Osteoblast (primary cell): ENCODE measurements at places on chromosomes 2 and 18. TPM values are rescaled to one million over a fixed set of nuclear protein-coding genes. Genes with fewer than 3 reads are reported as not detected.

DNA sequence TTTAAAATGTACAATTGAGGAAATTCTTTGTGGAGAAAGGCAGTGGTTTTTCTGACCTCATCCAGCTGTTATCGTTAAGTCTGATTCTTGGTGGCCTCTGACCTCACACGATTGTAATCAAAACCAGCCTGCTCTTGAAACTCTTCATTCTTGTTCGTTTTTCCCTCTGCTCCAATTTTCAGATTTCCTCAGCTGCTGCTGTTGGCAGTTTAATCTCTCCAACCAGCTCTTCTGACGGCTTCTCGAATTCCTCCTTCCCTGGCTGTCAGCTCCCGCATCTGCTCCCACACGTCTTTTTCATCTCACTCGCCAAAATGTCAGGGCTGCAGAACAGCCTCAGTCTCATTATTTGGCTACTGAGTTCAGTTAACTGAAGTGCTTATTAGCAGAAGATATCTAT lies 136.1 kb downstream of the DCDC2C start:
- no peaks in the 10 kb centered on the region for H3K36me3 ChIP-seq
- DNase-seq = no peak
- H3K4me3 ChIP-seq = no peak overlapping the region
- no peaks in the 10 kb centered on the region for H3K4me1 ChIP-seq
- no peak overlapping the region for H3K27ac ChIP-seq
- no peaks in the 10 kb centered on the region for H3K27me3 ChIP-seq

GRCh38 chr2:188978291-188979081 lies 4.3 kb downstream of the COL3A1 start:
- DNase-seq = no peak
- H3K4me3 ChIP-seq = peak overlapping the region; percentile 78
- peaks cover 8% of the 10 kb centered on the region for H3K36me3 ChIP-seq
- peak overlapping the region; percentile 93 for H3K27ac ChIP-seq

GRCh38 chr2:152222975-152223637 lies 47.5 kb upstream of the STAM2 start:
- H3K4me3 ChIP-seq = no peak overlapping the region
- peaks cover 15% of the 10 kb centered on the region for H3K4me1 ChIP-seq
- no peaks in the 10 kb centered on the region for H3K27me3 ChIP-seq
- no peak for DNase-seq
- no peak overlapping the region for H3K27ac ChIP-seq
- H3K36me3 ChIP-seq = no peaks in the 10 kb centered on the region

GRCh38 chr18:77162580-77162979 lies 30.0 kb upstream of the MBP start:
- peak; percentile 68 for DNase-seq
- H3K4me1 ChIP-seq = peaks cover 3% of the 10 kb centered on the region
- H3K4me3 ChIP-seq = no peak overlapping the region
- no peaks in the 10 kb centered on the region for H3K36me3 ChIP-seq
- H3K27ac ChIP-seq = no peak overlapping the region

GRCh38 chr18:48441405-48441881 lies 32.3 kb upstream of the ZBTB7C start:
- H3K4me1 ChIP-seq = peaks cover 19% of the 10 kb centered on the region
- DNase-seq = no peak
- peak overlapping the region; percentile 45 for H3K4me3 ChIP-seq
- H3K36me3 ChIP-seq = no peaks in the 10 kb centered on the region
- H3K27me3 ChIP-seq = peaks cover 69% of the 10 kb centered on the region

- no peaks in the 10 kb centered on the region for H3K4me1 ChIP-seq
- DNase-seq = no peak
- no peak overlapping the region for H3K27ac ChIP-seq
- no peaks in the 10 kb centered on the region for H3K36me3 ChIP-seq
These were observed 946.5 kb upstream of the FAM98A start for GRCh38 chr2:34545486-34546136.

Gene SCN7A
- not detected in 2 replicates for total RNA-seq

Gene SIX3
- not detected in 2 replicates for total RNA-seq

Gene FOXD4L1
- total RNA-seq = under 0.01 and 0.29 TPM in 2 replicates

Gene TSPYL6
- not detected in 2 replicates for total RNA-seq

Gene MAPK4
- total RNA-seq = not detected in 2 replicates
